ENCODE measurements at places on chromosomes 4 and X.
A peak's percentile ranks its signal among the peaks of the same experiment; 100 is the strongest.

GRCh38 chrX:14015294-14015693, 14.4 kb downstream of the GEMIN8 start:
- DNase-seq = no peak

GRCh38 chrX:38805432-38806389, 4.5 kb downstream of the MID1IP1 start:
- peak; percentile 73 for DNase-seq

GRCh38 chr4:8594097-8595038, 1.8 kb downstream of the CPZ start:
- DNase-seq = no peak

DNA sequence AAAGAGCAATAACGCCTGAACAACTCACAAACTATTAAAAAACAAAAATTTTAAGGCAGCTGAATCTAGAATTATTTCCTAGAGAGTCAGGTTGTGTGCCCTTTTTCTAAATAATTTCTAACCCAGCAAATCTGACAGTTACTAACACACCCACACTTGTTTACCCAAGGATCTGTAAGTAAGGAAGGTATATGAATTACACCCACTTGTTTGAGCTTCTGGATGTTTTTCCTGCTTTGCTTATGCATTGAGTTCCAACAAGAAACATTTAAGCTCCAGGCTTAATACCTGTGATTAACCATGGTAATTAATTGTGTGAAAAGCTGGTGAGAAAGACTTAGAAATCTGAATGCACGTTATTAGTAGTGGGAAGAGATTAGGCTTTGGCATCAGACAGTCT, 1.5 kb downstream of the NIPAL1 start:
- DNase-seq = no peak

DNA sequence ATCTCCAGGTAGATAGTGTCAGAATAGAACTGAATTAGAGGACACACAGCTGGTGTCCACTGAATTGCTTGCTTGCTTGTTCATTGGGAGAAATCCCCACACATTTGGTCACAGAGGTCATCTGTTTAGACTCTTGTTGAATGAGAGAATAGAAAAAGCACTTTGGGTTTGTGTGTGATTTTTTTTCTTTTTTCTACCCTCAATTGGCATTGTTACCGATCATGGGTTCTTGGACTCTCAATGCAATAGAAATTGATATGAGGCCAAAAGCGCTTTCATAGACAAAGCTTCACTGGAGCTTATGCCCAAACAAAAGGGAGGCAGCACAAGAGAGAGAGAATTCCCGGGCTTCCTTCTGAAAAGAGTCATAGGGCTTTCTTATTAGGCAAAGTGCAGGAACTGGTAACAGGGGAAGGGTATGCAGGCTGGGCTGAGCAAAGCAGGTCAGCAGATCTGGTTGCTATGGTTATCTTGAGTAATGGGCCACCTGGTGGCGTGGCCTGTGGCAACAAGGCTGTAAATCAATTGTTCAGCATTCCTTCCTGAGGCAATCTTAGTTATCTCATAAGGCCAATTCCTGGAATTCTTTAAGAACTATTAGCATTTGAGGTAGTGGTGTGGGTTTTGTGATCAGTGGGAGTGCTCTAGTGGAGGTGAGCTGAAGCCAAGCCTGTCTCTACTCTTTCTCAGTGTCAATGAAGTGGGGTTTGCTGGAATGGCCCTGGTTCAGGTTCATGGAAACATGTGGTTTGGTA, 5.3 kb upstream of the GPR82 start:
- no peak for DNase-seq

DNA sequence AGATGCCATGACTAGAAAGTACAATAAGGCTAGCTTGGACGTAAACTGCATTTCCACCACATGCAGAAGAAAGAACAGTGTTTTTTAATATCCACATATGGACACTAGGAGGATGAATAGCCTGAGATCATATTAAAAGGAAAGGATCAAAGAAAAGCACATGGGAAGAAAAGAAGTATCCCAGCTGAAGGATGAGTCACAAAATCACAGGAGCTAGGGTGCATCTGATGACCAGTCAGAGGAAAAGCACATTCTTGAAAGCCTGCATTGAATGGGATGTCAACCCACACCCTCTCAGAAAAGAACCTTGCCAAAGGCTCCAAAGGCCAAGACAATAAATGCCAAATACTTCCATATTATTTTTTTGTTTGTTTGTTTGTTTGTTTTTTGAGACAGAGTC, 56.8 kb upstream of the PRDX4 start:
- DNase-seq = no peak

DNA sequence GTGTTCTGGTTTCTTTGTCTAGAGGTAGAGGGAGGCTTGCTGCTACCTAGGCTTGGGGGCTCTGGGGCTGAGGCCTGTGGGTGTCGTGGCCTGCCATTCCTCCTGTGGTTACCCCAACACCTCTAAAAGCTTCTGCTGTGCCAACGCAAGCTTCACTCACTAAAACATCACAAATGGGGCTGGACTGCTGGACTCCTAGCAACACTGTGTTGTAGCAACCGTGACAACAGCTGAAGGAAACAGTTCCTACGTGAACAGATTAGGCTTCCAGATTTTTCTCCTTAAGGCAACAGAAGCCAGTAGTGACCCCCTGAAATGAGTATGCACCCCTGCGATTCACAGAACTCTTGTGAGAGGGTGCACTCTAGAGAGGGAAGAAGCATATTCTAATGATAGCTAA, 138.3 kb upstream of the TEX13D start:
- no peak for DNase-seq

DNA sequence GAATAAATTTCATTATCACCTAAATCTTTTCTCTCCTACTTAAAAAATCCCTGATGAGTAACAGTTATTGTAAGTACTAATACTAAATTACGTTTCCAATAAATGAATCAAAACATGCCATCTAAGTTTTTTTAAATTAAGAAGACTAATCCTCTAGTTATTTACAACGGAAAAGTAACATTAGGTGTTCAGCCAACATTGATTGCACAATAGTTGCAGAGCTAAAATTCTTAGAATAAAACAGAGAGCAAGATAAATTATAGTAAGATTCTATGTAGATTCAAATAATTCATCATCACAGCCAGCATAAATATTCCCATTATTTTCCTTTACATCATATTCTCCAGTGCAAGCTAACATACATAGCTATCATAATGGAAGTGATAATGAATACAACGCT, 139.2 kb downstream of the HDX start:
- no peak for DNase-seq

DNA sequence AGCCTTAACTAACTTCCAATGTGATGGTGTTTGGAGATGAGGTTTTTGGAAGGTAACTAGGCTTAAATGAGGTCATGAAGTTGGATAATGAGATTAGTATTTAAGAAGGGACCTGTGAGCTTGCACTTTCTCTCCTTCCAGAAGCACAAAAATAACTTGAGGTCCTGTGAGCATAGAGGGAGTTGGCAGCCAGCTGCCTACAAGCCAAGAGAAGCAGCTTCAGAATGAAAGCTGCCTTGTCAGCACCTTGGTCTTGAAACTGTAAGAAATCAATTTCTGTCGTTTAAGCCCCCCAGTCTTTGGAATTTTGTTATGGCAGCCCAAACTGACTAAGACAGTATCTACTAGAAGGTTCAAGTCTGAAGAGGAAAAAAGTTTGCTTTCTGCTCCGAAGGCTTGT, 280.2 kb upstream of the GALNTL6 start:
- no peak for DNase-seq

GRCh38 chr4:139533511-139533910, 22.5 kb downstream of the SETD7 start:
- DNase-seq = no peak

DNA sequence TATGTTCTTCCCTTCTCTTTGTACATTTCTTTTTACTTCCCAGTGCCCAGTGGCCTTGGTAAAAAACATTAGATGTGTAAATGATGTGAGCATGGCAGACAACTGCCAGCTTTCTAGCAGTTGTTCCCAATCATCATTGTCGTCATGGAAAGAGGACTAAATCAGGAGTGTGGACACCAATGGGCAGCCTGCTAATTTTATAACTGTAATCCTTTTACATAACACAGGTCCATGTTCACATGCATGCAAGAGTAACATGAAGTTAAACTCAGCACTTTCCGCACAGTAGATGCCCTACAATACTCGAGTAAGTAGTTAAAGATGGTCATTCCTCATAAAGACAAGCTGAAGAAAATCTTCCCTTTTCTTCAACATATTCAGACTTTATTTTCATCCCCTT, 23.4 kb upstream of the G3BP2 start:
- no peak for DNase-seq

DNA sequence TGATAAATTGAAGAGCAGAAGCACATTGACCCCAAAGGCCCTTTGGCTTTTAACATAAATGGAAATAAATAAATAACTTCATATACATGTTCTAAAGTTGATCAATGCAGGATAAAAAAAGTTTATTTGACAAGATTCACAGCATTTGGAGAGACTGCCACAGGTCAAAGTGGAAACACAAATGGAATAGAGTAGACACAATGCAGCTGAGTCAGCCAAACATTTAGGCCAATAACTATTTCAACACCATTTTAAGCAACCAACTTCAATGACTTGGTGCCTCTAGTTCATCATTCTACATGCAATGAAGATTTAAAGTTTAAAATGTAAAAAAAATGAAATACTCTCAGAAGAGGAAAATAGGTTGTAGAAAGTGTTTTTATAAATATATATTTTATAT, 365.2 kb downstream of the FAT4 start:
- no peak for DNase-seq

- DNase-seq = no peak
Observed at GRCh38 chrX:38970074-38970473, 168.8 kb downstream of the MID1IP1 start.

DNA sequence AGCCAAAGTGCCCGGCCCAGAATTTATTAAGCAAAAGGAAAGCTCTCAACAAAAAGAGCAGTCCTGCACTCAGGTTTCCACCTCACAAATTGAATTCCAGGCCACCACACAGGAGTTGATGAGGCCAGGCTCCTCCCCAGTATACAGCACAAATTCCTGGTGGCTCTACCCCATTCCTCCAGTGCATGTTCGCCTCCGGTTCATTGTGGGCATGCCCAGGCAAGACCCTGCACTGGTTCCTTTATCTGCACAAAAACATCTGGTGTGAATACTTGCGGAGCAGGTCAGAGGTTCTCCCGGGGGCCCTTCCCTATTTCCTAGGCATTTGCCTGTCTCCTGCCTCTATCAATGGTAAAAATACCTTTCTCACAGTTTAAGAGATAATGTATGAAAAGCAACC, 195.2 kb upstream of the ANXA10 start:
- no peak for DNase-seq

DNA sequence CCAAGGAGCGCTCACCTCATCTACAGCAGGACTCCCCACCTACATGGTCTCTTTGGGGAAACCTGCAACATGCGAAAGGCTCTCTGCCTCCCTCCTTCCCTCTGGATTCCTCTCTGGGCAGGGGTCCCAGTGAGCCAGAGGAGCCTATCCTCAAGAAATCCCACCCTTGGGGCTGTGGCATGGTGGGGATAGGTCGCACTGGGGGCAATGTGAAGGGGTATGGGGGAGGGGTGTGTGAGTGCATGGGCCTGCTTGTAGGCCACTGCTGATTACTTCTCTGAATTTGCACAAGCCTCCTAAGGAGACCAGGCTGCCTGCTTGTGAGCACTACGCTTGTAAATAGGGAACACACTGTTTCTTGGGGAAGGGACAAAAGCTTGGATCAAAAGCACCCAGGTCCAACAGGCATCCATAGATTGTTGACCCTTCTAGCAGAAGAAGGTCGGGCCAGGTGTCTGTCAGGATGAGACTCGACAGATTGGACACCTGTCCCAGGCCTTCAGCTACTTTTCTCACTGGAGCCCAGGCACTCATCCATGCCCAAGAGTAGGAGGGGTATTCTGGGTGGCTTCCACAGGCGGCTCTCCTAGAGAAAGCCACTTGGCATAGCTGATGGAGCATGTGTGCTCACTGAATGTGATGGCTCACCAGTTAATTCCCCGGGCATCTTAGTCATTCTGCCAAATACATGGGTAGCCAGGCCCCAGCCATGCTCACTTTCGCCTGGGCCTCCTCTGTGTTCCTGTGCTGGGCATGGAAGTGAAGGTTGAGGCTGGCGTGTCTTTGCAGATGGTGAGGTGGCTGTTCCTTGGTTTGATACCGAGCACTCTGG, 75.0 kb downstream of the NBDY start:
- no peak for DNase-seq

DNA sequence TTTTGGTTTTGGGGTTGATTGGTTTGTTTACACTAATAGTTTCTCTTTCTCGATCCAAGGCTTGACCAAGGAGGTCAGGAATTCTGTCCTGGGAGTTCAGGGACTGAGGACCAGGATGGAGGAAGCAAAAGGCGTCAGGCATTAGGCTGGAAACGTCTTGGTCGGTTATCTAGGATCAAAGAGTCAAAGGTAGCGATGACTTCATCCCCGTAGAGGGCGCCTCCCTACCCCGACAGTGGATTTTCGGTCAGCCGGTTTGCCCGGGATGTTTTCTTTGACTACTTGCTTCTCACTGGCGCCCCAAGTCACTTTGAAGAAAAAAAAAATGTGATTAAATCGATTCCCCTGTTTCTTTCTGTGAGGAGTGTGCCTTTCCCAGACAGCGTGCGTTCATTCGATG, 980 bp upstream of the FHDC1 start:
- no peak for DNase-seq

- DNase-seq = no peak
Observed at GRCh38 chr4:173498023-173498422, 32.0 kb downstream of the HAND2 start.

- DNase-seq = no peak
Observed at GRCh38 chr4:85210353-85210752, 243.9 kb upstream of the WDFY3 start.

GRCh38 chr4:39036172-39036571, 4.0 kb upstream of the TMEM156 start:
- DNase-seq = no peak

- no peak for DNase-seq
Observed at GRCh38 chr4:6834867-6835266, 52.3 kb downstream of the KIAA0232 start.

DNA sequence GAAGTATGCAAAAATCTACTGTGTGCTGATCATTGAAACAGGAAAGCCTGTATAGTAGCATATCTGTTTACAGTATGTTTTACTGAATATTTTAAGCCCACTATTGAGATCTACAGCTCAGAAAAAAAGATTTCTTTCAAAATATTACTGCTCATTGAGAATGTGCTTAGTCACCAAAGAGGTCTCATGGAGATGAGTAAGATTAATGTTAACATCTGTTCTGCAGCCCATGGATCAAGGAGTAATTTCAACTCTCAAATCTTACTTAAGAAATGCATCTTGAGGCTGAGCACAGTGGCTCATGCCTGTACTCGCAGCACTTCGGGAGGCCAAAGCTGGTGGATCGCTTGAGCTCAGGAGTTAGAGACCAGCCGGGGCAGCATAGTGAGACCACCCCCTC, 3.3 kb downstream of the RNF4 start:
- DNase-seq = no peak

DNA sequence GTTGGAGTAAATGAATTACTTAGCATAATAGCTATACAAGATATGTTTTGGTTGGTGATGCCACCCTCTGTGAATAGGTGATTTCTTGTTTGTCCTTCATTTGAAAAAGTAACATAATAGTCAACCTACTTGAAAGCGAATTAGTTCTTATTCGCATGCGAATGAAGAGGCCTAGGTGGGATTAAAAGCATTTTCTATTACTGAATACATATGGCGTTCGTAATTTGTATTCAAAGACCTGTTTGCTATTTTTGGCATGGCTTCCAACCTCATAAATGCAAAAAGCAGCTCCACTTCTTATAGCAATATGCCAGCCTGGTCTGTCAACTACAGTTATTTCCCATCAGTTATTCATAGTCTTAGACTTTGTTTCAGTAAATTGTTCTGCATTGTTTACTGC, 261.3 kb downstream of the TENM3 start:
- DNase-seq = no peak

GRCh38 chrX:131827935-131828334, 195.2 kb upstream of the STK26 start:
- peak; percentile 51 for DNase-seq

GRCh38 chr4:53788011-53788410, 196.7 kb upstream of the LNX1 start:
- DNase-seq = no peak

Measured in CD4-positive, alpha-beta T cell treated with Interleukin-1 beta for 1 hour (primary cell).